Activated CD8-positive, alpha-beta memory T cell treated with anti-CD3 and anti-CD28 coated beads, Interleukin-2, amount 10 ng/mL, durations not matched to agents 7 days and 5 days (primary cell): ENCODE measurements at places on chromosomes 3 and 15. TPM values are rescaled to one million over a fixed set of nuclear protein-coding genes. Genes with fewer than 3 reads are reported as not detected.

The TPRG1 gene
- 9.7 TPM for total RNA-seq

The FAM219B gene
- 119 TPM for total RNA-seq

The DUOX1 gene
- total RNA-seq: not detected

The ZBTB38 gene
- total RNA-seq: 42.5 TPM

The TNNC1 gene
- 2.6 TPM for total RNA-seq

The ARPP21 gene
- total RNA-seq: not detected

The PLXND1 gene
- 3.0 TPM for total RNA-seq

The DPPA4 gene
- total RNA-seq: not detected

The TM4SF18 gene
- total RNA-seq: not detected

The UBE2E1 gene
- 58.5 TPM for total RNA-seq

The TMEM158 gene
- 0.15 TPM for total RNA-seq

The CGNL1 gene
- total RNA-seq: not detected

The IGSF11 gene
- not detected for total RNA-seq
